Endothelial cell (in vitro differentiated cells): ENCODE measurements at places on chromosomes 13 and 19.

DNA sequence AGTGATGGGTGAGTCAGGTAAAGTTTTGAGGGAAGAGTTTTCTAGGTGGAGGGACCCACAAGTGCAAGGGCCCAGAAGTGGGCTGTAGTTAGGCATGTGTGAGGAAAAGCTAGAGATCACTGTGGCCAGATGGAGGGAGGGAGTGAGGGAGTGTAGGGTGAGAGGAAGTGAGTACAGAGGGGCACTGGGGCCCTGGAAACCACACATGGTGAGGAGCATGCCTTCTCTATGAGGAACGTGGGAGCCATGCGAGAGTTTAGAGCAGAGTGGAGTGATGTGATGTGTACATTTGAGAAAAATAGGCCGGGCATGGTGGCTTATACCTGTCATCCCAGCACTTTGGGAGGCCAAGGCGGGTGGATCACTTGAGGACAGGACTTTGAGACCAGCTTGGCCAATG, 14.7 kb upstream of the SHKBP1 start:
- no peak for DNase-seq

DNA sequence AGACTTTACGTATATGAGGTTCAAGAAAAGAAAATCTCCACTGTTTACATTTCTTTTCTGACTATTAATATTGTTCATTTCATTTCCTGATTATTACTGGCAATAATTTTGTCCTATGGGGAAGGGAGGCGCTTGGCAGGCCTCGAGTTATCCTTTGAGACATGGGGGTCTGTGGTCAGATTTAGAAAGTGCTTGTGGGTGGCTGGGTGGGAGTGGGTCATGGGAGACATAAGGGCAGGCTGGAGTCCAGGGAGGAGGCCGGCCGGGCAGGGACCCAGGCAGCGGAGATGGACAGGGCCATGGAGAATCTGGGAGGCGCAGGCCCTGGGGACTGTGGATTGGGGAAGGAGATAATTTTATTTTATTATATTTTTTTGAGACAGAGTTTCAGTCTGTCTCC, 40.1 kb downstream of the LTBP4 start:
- DNase-seq, result no peak

GRCh38 chr13:82202398-82202797, 1679.9 kb downstream of the SLITRK1 start:
- no peak for DNase-seq

GRCh38 chr19:48480183-48480557, 11.0 kb downstream of the CYTH2 start:
- DNase-seq, result no peak

DNA sequence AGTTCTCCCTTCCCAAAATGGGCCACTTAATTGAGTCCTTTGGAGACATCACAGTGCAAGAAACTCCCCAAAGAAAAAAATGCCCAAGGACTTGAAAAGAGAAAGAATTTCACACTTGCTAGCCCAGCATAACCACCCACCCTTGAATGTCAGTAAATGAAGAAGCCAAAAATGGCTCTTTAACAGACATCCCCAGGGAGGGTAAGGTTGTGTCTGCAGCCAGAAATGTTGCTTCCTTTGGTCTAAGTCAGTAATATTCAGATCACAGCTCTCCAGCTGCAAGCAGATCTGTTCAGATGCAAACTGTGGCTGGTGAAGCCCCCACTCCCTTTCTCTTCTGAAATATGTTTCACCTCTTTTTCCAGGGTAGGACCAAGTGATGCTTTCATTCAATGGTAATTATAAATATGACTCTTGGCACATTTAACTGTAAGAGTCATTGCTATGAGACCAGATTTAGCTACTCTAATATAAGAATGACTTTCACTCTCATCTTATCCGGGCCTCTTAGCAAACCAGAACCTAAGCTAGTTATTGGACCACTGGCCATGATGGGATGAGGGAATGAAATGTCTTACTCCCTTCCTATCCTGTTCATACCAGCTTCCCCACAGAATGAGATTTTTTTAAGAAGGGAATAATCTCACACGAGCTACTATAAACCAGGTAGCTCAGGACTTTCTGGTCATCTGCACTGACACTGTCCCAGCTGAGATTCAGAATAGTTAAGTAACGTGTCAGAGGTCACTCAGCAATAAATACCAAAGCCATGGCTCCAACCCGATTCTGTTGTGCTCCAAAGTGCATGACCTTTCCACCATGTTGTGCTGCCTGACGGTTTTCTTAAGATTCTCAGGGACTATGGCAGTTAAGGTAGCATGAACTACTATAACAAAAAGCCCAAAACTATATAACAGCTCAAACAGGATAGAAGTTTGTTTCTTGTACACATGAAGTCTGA, 234.1 kb downstream of the FOXO1 start:
- DNase-seq, result no peak

DNA sequence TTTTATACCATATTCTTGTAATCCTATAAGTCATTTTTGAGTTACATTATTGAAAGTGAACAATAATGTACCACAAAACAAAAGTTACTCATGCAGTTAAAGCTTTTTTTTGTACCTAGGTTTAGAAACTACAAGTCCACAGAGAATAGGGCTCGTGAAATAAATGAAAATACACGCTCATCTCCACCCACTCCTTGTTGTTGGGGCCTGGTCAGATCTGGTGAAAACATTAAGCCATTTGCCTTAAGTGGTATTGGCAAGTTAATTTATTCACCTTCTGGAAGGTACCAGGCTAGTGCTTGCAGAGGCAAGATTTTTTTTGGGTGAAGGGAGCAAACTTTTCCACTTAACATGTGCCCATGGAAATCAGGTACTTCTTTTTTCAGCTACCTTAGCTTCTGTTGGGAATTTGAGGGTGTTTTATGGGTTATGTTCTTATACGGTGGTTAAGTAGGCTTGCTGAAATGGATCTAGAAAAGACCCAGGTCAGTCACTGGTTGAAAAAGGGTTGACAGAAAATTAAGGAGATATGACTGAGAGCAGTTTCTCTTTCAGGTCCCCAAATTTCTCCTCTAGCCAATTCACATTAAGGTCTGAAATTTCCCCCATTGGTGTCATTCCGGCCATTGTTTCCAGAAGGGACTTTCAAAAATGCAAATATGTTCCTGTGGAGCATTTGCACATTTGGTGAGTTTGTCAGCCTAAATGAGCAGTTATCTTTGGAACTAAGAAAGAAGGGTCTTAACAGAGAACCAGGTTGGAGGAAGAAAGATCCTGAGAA, 143.3 kb downstream of the KCNRG start:
- DNase-seq, result no peak

GRCh38 chr19:8116437-8117293, 32.7 kb downstream of the FBN3 start:
- DNase-seq, result no peak

DNA sequence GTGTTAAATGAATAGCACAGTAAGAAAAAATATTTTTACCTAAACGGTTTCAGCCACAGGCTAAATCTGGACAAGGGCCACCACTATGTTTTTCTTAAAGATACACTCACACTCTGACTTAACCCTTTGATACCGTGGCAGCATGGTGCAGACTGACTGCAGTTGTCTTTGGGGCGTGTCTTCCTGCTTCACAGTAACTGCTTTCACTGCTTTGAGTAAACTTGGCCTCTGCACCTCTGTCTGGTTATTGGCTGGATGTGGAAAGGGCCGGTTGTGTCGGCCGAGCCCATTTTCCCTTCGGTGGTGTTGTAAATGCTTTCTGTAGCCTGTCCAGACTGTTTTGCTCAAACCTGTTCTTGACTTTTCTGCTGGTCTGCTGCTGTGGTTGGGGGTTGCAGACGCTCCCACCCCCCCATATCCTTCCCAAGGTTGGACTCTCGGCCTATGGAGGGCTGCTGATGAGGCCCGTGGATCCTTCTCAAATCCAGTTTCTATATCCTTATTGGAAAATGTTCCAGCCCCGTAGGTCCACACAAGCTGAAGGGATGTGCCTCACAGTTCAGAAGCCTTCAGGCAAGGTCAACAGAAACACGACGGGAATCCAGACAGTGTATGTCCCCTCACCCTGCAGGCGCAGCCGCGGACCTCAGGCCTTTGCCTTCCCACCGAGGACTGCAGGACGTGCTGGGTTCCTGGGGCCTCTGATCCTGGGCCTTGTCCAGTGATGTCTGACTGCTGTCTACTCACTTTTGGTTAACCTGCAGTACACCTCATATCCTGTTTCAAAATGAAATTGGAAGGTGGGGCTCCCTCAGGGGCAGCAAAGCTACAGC, 90.2 kb upstream of the RNF113B start:
- DNase-seq, result no peak

- DNase-seq, result no peak
These were observed 11.8 kb downstream of the YIPF2 start for GRCh38 chr19:10916602-10917001.

DNA sequence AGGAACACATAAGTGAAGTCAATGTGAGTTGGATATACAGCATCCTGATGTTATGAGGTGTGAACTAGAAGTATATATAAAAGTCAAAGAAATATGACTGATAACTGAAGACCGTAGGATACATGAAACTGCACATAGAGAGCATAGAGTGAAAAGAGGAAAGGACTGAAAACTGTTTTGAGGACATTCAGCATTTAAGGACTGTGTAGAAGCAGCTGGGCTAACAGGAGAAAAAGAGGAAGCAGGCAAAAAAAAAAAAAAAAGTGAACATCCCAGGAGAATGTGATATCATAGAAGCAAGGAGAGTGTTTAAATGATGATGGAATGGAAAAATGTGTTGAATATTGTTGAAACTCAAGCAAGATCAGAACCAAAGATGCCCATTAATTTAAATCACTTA, 363.5 kb downstream of the PCDH20 start:
- no peak for DNase-seq

DNA sequence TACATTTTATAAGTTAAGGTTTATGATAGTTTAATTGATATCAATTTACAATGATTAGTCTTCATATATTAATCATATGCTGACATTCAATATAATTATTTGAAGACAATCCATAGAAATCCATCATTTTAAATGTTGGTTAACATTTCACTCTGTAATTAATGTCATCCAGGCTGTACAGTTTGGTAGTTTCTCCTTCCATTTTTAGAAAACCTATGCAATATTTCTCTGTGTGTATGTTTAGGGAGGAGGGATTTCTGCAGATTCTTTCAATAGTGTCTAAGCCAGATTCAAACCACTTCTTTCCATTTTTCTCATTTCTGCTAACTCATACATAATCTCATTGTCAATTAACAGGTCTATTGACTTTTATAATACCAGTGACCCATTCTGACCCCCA, 1159.0 kb upstream of the ATXN8OS start:
- DNase-seq, result no peak

- no peak for DNase-seq
These were observed 452 bp downstream of the PIAS4 start for GRCh38 chr19:4007836-4008539.

- peak; percentile 68 for DNase-seq
These were observed 811 bp upstream of the PRMT1 start for GRCh38 chr19:49676136-49676783.

DNA sequence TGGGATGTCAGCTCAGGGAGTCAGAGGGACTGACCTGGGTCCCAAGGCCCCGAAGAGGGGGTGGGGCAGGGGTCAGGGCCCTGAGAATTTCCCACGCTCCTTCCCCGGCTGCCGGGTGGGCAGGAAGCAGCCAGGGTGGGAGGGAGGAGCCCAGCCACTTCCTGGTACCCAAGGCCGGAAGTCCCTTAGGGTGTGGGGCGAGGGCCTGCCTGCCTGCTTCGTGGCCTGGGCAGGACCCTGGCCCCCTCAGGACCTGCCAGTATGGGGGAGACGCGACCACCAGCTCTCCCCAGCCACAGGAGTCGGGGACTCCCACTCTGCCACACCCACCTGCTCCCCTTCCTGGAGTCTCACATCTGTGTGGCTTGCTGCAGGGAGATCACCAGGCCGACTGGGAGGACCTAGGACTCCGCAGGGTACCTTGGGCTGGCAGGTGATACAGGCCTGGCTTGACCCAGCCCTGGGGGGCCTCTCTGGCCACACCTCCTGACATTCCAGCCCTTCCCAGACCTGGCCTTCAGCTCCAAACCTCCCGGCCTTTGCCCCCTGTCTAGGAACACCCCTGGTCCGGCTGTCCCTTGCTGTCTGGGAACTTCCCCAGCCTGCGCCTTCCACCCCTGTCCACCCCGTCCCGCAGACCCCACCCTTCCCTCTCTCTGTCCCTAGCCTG, 9.8 kb upstream of the CIRBP start:
- peak; percentile 68 for DNase-seq

DNA sequence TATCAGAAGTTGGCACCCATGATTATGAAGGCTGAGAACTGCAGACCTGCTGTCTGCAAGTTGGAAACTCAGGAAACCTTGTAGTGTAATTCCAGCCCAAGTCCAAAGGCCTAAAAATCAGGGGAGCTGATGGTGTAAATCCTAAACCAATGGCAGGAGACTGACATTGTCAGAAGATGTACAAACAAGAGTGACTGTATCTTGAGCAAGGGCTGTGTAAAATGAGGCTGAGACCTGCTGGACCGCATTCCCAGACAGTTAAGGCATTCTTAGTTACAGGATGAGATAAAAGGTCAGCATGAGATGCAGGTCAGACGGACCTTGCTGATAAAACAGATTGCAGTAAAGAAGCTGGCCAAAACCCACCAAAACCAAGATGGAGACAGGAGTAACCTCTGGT, 147.7 kb downstream of the COG6 start:
- DNase-seq, result no peak

DNA sequence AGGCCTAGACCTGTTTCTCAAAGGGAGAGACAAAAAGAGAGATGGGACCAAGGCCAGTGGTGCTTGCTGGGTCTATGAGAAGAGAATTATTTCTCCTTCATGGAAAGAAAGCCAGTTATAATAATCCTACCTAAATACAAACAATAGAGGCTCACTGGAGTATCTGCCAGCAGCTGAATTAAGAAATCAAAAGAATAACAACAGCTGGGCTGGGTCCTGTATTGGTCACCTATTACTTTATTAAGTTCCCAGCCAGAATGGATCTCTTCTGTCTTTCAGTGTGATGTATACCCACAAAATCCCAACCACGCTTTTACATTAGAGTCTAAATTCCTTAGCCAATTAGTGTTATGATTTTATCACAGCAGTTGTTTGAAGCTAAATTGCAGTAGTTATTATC, 297.8 kb upstream of the DACH1 start:
- DNase-seq, result no peak

GRCh38 chr13:40595693-40596092, 70.7 kb downstream of the FOXO1 start:
- no peak for DNase-seq

- DNase-seq, result no peak
These were observed 285.0 kb upstream of the PCDH20 start for GRCh38 chr13:61700620-61701019.

- no peak for DNase-seq
These were observed 580 bp upstream of the KATNAL1 start for GRCh38 chr13:30307971-30308290.

DNA sequence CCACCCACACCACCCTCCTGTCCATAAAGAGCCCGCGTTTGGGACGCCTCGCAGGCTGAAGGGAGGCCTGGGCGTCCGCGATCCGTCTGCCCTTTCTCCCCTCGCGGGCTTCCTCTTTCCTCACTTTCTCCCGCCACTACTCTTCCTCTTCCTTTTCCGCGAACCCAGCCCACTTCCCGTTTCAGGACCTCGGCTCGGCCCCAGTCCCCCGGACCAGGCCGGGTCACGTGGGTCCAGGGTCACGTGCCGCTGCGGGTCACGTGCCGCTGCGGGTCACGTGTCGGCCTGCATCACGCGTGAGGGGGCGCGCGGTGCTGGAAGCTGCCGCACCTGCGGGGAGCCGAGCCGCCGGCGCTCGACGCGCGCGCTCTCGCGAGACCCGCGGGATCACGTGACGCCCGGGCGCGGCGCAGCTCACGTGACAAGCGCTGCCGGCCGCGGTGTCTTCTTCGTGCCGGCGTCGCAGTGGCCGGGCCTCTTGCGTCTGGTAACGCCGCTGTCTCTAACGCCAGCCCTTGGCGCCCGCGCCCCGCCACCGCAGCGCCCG, at the start of gene LAMP1:
TSS of gene LAMP1 (plus strand) at position 417 of the 547 bp plus-strand sequence. CDS start 196 bp downstream, outside the sequence.
- DNase-seq, result peak; percentile 100
